ENCODE measurements at places on chromosomes 2 and 18.

DNA sequence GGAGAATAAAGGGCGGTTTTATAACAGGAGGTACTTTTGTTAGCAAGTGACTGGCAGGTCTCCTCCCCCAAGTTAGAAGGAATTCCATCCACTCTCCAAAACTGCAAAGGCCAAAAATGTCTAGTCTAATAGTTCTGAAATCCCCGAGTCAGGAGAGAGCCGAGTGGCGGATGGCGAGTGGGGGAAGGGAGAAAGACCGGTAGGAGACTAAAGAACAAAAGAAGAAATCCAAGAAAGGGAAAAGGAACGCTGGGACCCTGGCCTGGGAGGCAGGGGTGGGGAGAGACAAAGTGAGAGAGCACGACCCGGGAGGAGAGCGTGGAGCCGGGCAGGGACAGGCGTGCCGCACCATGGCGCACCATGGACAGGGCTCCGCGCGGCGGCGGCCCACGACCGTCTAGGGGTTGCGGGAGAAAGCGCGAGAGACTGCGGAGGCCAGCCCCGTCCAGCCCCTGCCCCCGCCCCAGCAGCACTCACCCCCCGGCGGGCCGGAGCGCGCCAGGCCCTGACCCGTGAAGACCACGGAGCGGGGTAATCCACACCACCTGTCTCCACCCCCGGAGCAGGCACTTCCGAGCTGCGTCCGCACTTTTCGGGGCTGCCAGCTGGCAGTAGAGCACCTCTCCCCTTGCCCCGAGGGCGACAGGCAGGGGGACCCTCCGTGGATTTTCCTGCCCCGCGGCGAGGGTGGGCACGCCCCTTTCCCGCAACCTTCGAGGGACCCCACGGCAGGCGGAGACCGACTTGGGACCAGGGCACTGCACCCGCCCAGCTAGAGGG is 1.6 kb downstream of the CDH2 start:
- no peak for DNase-seq

- no peak for DNase-seq
Observed at GRCh38 chr18:63160172-63160995, 159.2 kb downstream of the BCL2 start.

DNA sequence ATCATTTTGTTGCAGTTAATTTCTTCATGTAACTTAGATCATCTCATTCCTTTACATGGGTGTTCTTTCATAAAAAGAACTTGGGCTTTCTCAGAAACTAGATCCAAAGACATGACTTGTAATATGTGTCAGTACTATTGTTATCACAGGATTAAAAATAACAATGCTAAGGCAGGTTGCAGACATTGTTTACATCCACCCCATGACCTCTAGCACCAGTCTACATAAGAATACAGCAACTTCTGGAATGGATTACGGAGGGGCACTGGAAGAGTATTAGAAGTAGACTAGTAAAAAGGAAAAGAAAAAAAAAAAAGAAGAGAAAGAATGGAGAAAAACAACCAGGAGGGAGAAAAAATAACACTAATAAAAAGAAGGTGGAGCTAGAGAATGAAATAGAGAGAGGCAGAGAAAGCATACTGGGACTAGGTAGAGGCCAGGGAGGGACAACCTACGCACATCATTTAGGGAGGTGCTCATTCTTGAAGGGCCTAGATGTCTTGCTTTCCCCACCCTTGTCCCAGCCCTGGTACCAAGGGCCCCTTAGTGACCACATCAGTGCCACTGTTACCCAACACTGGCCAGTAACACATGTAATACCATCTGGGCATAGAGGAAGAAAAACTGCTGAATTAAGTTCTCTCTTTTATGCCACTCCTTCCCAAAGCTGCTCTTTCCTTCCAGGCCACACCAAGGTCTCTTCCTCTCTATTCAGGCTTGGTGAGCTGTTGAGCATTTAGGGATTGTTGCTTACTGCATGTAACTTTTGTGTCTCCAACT is 70.6 kb upstream of the KLF7 start:
- no peak for DNase-seq

DNA sequence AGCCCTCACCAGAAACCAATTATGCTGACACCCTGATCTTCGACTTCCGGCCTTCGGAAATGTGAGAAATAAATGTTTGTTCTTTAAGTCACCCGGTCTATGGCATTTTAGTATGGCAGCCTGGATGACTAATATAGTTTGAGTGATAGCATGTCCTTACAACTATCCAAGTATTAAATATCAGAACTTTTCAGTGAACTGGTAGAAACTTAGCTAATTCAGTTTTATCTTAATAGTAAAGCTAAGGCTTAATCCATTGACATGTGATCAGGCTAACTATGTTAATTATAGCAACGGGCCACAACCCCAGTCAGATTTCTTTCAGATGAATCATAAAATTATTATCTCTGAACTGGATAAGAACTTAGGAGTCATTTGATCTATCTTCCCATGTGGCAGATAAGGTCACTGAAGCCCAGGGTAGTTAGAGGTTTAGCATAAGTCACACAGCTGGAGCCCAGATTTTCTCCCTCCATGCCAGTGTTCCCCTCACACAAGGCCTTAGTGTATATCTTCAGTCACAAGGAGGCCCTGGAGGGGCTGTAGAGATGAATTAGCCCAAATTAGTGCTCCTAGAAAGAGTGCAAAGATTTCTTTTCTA is 40.7 kb upstream of the UPP2 start:
- DNase-seq, result no peak

GRCh38 chr18:67362906-67363305 is 153.6 kb downstream of the DSEL start:
- no peak for DNase-seq

DNA sequence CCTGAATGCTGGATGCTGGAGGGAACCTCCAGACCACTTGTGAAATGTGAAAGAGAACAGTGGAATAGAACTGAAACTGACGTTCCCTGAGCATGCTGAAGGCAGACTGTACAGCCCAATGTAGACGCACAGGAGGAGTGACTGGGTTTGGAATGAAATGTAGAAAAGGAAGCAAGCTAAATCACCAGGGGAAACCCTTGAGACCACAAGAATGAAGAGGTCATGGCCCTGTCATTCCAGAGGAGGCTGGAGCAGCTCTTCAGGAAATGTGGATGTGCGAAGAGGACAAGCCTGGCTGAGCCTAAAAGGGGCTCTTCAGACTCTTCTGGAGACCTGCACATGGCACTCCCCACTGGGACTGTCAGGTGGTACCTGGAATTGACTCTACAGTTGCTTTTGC is 118.5 kb upstream of the ALPP start:
- DNase-seq, result no peak

- DNase-seq, result no peak
Observed at GRCh38 chr2:226336283-226336682, 463.3 kb downstream of the IRS1 start.

GRCh38 chr18:23194997-23195957 is 60.0 kb downstream of the CABLES1 start:
- no peak for DNase-seq

DNA sequence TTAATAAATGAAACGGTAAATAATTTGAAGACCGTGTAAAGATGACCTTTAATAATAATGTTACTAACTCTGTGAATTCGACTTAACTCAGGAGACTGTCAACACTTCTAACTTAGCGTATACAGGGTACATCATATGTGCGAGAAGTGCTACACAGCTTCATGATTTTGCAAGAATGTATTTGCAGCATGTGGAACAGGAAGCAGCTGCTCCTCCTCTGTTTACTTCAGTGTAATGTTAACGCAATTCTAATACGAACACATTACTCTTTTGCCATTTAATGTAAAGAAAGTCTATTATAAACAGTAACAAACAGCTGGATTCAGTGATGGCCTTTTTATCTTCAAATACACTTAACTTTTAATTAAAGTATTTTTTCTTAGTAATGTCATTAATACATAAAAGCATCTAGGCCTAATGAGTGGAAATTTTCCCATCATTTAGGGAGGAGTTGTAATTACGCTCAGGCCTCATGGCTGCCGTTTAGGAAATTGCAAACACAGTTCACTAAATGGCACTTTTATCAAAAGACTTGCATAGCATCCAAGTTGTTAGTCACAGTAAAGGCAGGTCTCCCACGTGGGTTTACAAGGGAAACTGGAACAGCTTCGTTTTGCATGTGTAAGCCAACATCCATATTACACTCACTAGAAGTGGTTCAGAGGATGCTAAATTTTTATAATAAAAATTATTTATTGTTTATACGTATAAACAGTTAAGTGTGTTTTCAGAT is 635.7 kb downstream of the FBXO15 start:
- DNase-seq, result no peak

DNA sequence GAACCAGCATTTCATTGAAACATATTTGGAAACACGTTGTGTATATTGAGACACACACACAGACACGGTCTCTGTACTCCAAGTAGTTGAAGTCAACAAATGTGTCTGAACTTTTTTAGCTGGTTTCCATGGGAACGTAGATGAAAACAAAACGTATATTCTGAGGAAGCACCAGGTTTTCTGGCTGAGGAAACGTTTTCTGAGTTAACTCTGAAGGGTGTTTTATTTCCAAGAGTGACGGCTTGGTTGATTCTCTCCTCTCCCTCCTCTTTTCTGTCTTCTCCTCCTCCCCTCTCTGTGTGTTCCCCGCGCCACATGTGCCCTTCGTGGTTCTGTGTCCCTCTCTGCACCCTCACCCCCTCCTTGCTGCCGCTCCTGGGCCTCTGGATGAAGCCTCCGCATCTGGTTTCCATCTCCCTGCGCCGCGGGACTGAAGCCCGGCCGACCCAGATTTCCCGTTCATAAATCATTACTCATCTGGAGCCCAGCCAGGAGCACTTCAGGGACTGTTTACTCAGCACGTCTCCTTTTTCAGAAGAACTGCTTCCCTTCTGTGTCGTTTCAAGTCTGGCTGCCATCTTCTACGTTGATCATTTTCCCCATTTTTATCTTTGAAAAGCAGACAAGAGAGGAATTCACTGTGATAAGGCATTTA is 122.7 kb downstream of the COL6A3 start:
- no peak for DNase-seq

DNA sequence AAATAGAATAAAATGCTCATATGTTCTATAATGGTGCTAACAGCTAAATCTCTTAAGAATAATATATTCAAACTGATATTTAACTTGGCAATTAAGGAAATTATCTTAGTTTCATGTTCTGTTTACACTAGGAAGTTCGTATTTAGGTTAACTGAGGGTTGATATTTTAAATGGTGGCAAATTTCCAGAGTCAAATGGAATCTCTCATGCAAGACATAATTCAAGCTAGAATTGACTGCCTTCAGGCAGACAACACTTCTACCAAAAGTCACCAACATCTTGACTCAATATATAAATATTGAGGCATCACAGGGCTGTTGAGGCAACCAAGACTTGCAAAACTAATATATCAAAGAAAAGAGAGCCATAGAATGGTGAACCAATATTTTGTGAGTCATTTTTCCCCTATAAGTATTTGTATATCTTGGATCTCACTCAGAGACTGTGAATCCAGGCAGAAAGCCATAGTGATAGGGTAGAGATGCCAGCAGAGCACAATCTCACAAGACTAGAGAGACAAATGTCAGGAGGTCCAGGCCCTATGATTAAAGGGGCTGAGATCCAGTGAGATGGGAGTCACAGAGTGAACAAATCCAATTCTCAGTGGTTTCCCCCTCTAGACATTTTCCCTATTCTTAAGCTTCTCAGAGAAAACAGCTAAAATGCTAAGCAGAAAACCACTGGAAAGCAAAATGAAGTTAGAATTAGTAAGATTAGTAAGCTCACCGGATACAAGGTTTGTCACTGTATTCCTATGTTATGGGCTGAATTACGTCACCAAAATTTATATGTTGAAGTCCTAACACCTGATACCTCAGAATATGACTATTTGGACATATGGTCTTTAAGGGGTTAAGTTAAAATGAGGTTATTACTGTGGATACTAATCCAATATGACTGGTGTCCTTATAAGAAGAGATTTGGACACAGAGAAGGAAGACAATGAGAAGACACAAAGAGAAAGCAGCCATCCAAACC is 358.2 kb upstream of the UBE2E3 start:
- no peak for DNase-seq

DNA sequence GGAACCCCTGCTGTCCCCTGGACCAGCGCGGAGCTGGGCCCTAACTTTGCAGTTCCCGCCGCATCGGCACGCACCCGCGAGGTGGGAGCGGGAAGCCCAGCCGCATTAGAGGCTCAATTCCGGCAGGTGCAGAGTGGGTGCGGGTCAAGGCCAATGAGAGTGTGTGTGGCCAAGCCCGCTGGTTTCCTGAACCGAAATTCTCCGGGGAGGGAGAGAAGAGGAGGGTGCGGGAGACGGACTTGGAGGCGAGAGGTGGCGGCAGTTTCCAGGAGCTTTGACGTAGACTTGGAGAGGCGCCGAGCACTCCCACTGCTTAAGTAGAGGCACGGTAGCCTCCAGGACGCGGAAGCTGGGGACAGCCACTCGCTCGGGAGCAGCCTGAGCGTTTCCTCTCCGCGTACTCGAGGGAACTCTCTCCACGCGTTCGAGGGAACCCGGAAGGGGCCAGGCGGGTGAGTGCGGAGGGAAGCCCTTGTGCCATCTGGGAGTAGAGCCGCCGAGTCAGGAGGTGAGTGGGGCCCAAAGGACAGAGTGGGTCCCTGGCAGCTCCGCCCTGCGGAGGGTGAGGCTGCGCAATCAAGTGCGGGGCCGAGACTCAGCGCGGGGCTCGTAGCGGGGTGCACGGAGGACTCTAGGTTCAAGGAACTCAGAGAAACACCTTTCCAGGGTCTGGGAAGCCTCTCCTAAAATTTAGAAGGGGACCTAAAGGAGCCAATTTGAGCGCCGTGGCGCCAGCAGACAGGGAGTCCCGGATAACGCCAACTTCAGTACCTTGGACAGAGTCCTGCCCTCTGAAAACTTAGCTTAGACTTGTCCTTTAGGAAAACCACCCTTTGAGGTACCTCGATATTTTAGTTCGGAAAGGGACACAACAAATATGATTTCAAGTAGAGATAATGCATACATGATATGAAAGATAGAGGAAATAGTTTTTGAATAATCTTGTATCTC is at the start of gene FAM237A:
FAM237A (plus strand) TSS at position 413 of the 951 bp plus-strand sequence. CDS start 1,750 bp downstream, outside the sequence.
- no peak for DNase-seq

DNA sequence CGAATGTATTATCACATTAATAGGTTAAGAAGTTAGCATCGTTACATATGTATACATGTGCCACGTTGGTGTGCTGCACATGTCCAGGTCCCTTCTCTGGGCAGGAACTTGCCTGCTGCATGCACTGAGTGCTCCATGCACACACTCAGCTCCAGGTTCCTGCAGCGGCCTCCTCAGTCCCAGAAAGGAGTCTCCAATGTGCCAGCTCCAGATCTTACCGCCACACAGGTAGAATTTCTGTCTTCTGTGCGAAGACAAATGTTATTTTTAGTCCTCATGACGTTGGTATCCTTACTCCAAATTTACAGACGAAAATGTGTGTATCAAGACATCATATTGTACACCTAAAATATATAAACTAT is 127.1 kb downstream of the GALR1 start:
- DNase-seq, result no peak

DNA sequence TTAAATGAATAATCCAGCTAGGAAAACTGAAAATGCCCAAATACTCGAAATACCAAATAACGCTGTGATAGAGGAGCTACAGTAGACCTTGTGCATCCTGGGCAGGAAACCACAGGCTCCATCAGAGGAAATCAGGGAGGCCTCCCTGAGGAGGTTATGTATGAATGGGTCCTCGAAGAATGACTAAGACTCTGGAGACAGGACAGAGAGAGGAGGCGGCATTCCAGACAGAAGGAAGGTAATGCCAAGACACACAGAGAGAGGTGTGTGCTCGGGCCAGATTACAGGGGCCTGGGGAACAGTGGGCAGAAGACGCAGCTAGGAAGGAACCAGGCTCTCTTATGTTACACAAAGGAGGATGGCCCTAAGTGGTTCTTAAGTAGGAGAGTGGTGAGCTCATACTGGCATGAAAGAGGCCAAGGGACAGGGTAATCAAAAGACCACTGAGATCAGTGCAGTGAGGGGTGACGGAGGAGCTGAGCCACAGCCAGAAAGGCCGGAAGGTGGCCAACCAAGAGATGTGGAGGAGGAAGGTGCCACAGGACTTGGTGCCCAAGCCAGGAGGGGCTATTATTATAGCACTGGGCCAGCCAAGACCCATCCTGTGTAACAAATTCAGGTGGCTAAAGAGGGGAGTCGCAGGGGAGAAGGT is 9.9 kb downstream of the ST3GAL5 start:
- no peak for DNase-seq

Data from cortex of kidney (tissue), 1 donor.